ENCODE measurements at places on chromosomes 2 and 18.

DNA sequence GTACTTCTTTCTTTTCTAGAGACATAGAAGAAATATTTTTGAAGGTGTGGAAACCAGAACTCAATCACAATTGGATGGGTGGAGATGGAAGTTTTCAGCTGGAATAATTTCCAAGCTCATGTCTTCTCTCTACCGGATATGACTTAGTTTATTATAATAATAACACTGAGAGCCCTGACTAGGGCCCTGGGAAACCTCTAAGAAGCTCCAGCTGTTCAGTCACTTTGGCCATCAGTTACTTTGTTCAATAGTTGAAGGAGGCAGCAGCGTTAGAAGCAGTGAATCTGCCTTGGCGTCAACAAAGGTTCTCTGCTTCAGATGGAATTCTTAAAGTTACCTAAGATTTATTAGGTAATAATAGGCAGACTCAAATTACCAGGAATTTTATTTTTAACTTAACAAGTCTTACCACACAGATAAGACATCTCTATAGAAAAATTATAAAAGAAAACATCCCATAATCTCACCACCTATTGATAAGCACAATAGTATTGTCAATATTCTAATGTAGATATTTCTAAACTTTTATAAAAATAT lies 293.8 kb upstream of the CHAC2 start:
- no peak for DNase-seq

DNA sequence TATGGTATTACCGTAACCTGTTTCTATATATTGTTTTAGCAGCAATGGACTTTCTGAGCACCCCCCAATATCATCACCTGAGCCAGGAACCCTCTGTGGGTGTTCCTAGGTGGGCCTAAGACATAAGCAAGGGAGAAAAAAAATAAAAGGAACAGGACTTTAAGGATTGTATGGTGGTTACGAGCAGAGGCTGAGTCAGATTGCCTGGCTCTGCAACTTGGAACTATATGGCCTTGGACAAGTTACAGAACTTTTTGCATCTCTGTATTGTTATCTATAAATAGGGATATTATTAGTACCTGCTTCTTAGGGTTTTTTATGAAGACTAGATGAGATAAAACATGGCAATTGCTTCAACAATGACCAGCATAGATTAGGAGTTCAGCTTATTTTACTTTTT lies 34.9 kb downstream of the MFSD6 start:
- no peak for DNase-seq

- peak; percentile 60 for DNase-seq
These were observed 1.3 kb upstream of the PRKCE start for GRCh38 chr2:45649858-45650811.

DNA sequence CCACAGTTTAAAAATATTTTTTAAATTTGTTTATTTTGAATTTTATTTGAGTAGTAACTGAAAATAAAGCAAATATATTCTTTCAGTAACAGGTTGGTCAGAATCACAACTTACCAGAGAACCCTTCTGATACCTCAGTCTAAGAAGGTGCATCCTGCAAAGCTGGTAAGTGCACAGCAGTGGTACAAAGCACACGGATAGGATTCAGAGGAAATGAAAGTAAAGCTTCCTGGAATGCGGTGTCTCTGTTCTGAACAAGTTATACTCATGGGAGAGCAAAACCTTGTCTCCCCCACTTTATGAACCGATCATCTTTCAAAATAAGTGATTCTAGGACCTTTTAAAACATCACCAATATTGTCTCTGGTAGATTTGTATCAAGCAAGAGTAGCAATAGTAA lies 398.3 kb downstream of the TMX3 start:
- no peak for DNase-seq

DNA sequence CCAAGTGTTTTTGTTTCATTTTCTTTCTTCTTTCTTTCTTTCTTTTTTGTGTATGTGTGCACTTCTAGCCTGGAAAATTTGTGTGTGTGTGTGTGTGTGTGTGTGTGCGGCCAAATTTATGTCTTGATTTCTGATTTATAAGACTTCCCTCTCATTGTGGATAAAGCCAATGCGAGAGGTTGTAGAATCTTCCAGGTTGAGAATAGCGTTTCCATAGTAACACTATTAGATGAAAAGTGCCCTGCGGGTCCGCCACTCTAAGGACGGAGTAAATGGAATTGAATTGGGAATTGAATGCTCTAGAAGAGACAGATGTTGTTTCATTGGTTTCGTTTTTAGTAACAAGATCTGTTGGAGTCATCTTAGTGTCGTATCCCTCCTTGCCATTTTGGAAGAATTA lies 81.6 kb downstream of the MEIS1 start:
- no peak for DNase-seq

DNA sequence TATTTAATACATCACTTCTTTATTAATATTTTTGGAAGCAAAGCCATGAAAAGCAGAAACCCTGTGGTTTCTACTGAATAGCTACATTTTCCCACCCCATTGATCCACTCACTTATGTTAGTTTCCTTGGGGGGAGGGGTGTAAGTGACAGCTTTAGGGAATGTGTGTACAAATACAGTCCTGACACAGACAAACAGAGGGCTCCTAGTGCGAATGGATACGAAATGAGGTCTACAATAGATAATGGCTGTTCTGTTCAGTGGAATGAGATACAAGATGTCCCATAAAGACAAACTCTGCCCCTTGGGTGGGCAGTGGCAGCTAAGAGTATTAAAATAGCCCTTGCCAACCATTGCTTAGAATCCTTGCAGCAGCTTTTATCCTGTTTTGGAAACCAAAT lies 312.9 kb downstream of the NCKAP5 start:
- no peak for DNase-seq

DNA sequence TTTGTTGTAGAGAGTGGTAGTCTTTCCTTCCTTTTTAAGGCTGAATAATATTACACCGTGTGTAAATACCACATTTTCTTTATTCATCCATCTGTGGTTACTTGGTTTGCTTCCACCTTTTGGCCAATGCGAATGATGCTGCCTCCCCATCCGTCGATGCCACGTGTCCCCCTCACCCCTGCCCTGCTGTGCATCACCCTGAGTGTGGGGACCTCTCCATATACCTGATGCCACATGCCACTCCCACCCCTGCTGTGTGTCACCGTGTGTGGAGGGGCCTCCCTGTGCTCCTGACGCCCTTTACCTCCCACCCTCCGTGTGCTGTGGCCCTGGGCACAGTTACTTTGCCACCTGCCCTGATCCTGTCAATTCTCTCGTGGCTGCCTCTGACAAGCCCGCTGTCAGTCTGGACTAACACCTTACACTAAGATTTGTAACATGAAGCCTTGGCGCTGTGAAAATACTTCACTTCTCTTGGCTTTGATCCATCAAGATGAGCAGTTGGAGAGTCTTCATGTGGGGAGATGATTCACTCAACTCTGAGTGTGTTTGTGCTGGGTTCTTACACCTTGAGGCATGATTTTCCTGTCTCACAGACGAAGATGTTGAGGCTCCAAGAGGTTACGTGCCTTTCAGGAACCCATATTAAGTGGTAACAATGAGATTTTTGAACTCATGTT lies 234.0 kb downstream of the ZNF407 start:
- no peak for DNase-seq

DNA sequence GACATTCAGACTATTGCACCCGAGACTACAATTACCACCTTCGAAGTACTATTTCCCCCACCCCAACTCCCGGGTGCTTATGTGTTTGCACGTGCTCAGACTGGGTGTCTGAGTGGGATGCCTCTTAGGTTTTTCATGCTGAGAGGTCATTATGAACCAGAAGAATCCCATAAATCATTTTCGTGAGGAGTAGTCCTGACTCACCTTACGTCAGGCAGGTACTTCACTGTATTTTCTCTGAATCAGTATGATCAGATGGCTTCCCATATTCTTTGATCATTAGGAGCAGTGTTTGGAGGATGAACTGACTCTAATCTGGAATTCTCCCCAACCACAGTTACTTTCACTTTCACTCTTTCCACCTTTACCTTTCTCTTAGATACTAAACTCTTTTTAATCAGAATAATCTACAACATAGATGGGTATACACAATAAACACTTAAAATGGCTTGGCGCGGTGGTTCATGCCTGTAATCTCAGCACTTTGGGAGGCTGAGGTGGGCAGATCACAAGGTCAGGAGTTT lies 38.4 kb upstream of the STAT4 start:
- DNase-seq: no peak

DNA sequence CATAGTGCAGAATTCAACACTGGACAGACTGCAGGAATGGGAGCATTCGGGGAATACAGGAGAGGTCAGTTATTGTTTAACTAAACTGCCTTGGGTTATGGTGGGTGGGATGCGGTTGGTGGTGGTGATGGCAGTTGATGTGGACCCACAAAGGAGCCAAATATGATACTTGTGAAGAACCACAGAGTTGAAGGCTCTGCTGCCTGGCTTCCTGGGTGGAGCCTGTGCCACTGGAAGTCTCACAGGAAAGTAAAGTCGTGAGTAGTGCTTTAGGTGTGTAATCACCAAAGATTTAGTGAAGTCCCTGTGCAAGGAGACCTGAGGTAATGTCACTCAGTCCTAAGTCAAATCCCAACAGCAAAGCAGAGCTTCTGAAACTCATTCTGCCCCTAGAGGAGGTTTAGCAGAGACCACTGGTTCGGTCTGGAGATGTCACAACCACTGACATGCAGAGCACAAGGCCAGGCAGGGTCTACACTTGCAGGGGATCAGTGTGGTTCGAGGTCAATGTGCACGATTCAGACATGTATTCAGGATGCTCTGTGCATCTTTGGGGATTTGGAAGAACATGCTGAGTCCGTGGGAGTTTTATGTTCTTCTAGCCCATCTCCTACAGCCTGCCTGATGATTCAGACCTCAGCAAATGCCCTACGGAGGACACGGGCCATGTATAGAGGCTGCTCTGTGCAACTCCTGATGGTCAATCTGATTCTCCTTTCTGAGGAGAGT lies 1150.9 kb downstream of the RPIA start:
- no peak for DNase-seq

DNA sequence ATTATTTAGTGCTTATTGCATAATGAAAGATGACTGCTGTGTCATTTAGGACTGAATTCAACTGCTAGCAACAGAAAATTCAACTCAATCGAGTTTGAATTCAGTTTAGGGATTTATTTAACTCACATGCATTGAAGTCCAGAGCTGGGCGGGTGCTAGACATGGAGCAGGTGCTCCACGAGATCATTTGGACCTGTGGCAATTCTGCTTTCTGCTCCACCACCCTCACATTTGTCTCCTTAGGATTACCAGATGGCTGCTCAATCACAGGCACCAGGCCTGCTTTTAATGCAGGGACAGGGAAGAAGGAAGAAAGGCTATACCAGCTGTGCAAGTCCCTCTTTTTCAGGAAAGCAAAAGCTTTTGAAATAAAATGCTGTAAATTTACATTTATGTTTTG lies 572.9 kb upstream of the SLC8A1 start:
- no peak for DNase-seq

GRCh38 chr2:190571686-190572085 lies 37.2 kb upstream of the NEMP2 start:
- no peak for DNase-seq

DNA sequence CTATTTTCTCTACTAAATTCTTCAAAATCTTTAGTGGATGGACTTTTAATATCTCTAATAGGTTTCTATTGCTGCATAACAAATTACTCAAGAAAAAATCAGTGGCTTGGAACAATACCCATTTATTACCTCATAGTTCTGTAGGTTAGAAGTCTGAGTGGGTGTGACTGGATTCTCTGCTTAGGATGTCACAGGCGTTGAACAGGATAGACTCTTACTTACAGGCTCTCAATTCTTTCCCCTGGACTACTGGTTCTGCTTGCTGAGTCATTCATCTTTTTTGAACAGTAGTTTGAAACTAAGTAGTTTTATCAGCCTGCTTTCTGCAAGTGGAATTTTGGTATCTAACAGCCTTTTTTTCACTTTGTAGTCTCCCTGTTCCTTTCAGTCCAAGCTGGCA lies 265.4 kb downstream of the ZNF385B start:
- no peak for DNase-seq

GRCh38 chr2:215528555-215528954 lies 92.7 kb upstream of the FN1 start:
- no peak for DNase-seq

- no peak for DNase-seq
These were observed 926 bp downstream of the SERPINB8 start for GRCh38 chr18:63970809-63971205.

DNA sequence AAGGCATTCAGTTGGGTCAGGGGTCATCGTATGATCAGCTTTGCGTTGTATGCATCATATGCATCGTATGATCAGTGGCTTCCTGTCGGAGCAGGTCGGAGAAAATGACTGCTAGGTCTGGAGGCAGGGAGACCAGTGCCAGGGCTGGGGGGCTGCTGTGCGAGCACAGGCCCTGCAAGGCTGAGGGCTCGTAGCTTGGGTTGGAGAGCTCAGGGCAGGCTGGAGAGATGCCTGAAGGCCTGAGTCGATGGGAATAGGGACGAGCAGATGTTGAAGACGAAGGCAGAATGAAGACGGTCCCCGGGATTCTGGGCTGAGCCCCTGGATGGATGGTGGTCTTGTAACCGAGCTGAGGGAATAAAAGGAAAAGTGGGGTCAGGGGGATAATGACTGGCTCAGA lies 25.3 kb upstream of the ACKR3 start:
- no peak for DNase-seq

DNA sequence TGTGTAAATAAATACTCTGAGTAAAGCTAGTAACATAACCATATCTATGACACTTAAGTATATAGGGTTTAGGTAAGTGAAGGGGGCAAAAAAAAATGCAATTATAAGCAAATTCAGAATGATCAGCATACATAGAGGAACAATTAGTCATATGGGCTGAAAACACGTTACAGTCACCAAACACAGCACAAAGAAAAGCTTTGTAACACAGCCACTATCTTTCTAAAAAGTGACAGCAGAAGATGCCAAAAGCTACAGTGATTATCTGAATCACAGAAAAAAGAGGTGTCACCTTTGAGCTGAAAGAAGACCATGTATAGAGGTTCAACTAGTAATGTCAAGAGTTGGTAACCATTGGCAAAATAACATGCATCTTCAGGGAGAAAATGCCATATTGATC lies 115.5 kb downstream of the ERBB4 start:
- no peak for DNase-seq

GRCh38 chr2:200308546-200309295 lies 2.2 kb downstream of the SPATS2L start:
- no peak for DNase-seq

- DNase-seq: no peak
These were observed 263.5 kb upstream of the SIX2 start for GRCh38 chr2:45272549-45273265.

GRCh38 chr2:112725545-112726457 lies 5.0 kb downstream of the NT5DC4 start:
- no peak for DNase-seq

DNA sequence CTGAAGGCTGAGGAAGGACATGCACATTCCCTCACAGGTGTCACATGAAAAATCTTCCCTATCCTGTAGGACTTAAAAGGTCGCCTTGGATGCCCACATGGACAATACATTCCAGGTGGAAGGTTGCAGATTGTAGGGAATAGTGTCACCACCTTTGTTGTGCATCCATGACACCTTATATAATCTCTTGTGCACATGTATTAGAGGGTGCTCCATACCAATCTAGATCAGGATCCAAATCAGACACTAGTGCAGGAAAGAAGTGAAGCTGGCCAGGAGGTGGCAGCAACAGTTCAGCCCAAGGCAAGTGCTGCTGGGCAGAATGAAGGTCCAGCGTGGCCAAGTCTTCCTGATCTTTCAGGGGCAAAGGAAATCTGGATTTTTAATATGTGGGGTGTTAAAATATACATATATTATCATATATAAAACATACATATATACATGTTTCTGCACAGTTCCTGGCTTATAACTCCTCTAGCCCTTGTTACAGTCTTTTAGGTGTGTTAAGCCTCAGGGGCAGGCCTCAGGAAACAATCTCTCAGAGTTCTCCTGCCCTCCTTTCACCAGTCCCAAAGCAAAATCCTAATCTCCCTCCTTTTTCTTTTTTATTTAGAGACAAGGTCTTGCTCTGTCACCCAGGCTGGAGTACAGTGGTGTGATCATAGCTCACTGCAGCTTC lies 16.6 kb downstream of the NIF3L1 start:
- DNase-seq: peak; percentile 58

All from activated naive CD4-positive, alpha-beta T cell treated with Interleukin-2 at 50 U/mL for 16 hours (primary cell).